ENCODE measurements at places on chromosomes 11 and 22.

DNA sequence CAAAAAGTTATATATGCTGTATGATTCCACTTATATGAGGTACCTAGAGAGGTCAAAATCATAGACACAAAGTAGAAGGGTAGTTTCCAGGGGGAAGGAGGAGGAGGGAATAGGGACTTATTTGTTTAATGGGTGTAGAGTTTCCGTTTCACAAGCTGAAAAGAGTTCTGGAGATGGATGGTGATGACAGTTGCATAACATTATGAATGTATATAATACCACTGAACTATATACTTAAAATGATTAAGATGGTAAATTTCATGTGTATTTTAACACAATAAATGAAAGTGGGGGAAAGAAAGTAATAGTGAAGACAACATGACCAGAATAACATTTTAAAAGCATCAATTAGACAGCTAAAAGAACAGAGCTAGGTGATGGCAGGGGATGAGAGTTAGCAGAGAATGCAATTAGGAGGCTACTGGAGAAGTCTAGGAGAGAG lies 51.2 kb downstream of the MRTFA start:
- DNase-seq = no peak

DNA sequence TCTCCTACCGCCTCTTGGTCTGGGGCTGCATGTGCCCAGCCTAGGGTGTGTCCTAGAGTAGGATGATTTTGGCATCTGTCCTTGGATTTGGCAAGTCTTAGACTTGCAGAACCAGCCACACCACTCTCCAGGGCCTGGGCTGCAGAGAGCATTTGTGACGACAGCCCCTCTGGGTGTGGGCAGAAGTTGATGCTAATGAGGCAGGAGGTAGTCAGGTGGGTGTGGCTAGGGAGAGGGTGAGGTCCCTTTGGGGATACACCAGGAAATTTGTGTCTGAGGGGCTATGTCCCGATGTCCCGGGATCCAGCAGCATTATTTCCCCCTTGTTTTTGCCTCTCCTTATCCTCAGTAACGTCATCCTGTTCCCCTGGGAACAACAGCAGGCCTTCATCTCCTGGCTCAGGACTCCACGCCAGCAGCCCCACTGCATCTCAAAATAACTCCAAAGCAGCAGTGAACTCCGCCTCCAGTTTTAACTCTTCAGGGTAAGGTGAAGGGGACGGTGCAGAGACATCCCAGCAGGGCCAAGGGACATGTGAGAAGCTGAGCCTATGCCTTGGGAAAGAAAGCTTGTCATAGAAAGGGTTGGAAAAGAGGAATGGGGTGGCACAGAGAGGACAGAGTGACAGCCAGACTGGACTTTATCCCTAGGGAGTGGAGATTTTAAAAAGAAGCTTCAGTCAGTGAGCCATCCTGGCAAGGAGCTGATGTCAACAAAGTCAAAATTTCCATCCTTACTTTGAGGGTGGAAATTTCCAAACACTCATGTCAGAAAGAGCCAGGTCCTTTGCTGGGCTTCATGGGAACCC lies 8.0 kb upstream of the TLCD5 start:
- DNase-seq = no peak

DNA sequence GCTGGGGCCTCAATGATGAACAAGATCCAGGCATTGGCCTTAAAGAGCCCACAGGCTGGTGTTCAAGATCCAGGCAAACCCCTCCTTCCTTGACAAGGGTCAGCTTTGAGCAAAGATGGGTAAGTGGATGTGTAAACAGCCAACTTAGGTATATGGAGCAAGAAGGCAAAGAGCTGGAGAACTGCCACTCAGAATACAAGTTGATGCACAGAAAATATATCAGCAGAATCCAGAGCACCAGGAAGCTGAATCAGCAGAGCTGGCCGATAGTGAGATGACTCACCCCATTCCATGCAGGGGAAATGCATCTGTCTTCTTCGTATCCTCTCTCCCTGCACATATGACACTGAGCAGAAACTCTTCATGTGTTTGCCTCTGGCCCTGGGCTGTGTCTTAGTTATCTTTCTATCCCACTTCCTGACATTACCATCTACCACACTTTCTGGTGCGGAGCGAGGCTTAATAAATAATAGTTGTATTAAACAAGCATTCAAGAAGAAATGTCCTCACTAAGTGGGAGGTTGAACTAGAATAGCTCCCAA lies 57.8 kb downstream of the ENDOD1 start:
- peak; percentile 88 for DNase-seq

- DNase-seq = no peak
These were observed 11.9 kb upstream of the TESMIN start for GRCh38 chr11:68763181-68763721.

- DNase-seq = no peak
These were observed 11.4 kb downstream of the PAX6 start for GRCh38 chr11:31799435-31800397.

- no peak for DNase-seq
These were observed 55.1 kb upstream of the CRYBB3 start for GRCh38 chr22:25144522-25144921.

- DNase-seq = no peak
These were observed 4.1 kb upstream of the CHRM1 start for GRCh38 chr11:62925308-62925707.

DNA sequence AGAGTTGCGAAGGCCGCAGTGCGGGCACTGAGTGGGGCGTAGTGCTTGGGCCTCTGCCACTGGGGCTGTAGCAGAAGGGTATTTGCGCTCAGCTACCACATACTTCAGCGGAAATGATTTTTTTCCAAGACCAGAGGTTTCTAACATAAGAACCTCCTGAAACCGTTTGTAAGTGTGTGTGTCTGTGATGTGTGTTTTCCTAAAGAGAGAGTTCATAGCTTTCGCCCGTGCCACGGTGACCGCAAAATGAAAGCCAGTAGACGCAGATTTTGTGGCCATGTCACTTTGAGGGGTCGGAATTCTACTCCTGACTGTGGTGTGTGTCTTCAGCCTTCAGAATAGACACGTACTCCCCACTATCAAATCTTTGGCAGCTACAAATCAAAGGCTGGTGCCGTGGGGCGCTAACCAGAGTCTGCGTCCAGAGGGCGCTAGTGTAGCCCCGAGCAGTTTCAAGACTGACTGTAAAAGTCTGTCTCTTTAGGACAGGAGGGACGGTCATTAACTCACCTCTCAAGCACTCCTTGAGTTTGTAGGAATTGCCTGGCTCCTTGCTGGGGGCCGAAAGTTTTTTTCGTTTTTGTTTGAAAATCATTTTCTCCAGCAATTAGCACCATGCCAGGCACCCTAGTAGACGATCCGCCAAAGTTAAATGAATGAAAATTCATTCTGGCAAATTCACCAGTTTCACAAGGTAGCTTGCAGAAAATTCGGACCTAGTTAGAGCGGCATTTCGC lies 2.5 kb upstream of the CALCA start:
- DNase-seq = no peak

DNA sequence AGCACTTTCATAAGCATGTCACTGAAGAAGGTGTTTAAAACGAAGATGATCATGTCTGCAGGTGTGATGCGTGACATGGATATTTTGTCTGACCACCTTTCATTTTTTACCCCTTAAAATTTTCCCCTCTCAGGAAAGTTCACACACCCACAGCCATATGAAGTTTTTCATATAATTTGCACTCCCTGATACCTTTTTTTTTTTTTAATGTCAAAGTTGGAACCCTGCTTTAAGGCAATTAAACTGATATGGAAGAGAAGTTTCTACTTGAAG lies 104.6 kb downstream of the ATXN10 start:
- no peak for DNase-seq

DNA sequence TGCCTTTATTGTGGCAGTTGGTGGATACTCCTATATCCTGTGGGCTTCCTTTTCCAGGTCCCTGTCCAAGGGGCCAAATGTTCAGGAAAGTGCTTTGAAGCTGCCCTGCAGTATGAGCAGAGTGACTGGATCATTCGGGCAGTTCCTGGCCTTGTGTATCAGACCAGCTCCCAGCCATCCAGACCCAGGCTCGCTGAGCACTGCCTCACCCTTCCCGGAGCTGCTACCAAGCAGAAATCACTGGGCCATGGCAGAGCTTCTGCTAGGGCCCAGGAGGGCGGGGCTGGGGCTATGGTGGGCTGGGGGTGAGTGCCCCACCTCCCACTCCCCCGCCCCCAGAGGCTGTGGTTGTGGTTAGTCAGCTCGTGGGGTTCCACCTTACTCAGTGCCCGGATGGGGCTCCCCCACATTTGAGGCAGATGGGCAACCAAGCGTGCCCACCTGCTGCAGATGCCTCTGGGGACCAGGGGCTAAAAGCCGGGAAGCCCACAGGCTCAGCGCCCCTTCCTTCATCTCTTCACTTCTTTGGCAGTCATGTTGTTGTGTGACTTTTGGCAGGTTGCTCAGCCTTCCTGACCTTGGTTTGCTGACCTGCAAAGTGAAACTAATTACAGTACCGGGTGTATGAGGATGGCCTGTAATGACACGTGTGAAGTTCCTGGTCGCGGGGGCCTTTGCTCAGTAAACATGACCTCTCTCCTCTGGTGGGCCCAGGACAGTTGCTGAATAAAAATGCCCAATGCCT lies 2.1 kb upstream of the LRRC32 start:
- DNase-seq = no peak
